ENCODE measurements at places on chromosomes 5 and 9. TPM values are rescaled to one million over a fixed set of nuclear protein-coding genes. Genes with fewer than 3 reads are reported as not detected.

- H3K27me3 ChIP-seq: no peaks in the 10 kb centered on the region
- no peak overlapping the region for H3K4me3 ChIP-seq
- no peaks in the 10 kb centered on the region for H3K36me3 ChIP-seq
- no peaks in the 10 kb centered on the region for H3K4me1 ChIP-seq
Measured at GRCh38 chr5:180466316-180466715, 27.9 kb upstream of the CNOT6 start.

DNA sequence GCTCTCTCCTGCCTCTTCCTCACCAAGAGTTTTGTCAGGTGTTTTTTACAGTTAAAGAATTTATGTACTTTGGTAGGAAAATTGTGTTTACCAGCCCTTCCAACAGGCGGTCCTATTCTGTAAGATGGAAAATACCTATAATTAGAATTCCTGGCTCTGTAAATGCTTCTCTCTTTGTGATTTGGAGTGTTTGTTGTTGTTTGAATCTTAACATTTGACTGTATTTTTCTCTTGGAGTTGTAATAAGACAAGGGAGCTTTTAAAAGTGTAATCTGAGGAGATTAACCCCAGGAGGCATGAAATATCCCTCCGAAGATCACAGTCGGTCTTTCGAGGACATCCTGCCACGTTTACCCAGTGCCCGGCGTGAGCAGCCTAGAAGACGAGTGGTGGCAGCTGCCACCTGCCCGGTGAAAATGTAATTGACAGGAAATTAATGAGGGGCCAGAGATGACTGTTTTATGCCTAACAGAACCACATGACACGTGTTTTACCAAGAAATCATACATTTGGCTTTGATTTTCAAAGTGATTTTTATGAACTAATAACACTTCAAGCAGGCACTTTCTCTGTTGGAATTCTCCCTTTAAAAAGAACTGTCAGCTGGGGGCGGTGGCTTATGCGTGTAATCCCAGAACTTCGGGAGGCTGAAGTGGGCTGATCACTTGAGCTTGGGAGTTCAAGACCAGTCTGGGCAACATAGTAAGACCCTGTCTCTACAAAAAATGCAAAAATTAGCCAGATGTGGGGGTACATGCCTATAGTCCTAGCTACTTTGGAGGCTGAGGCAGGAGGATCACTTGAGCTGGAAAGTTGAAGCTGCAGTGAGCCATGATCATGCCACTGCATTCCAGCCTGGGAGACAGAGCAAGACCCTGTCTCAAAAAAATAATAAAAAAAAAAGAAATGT is 20.0 kb downstream of the ANKRD33B start:
- H3K4me1 ChIP-seq: no peaks in the 10 kb centered on the region
- no peaks in the 10 kb centered on the region for H3K36me3 ChIP-seq
- no peak overlapping the region for H3K27ac ChIP-seq
- no peak overlapping the region for H3K4me3 ChIP-seq
- no peaks in the 10 kb centered on the region for H3K27me3 ChIP-seq
- no peak for DNase-seq

DNA sequence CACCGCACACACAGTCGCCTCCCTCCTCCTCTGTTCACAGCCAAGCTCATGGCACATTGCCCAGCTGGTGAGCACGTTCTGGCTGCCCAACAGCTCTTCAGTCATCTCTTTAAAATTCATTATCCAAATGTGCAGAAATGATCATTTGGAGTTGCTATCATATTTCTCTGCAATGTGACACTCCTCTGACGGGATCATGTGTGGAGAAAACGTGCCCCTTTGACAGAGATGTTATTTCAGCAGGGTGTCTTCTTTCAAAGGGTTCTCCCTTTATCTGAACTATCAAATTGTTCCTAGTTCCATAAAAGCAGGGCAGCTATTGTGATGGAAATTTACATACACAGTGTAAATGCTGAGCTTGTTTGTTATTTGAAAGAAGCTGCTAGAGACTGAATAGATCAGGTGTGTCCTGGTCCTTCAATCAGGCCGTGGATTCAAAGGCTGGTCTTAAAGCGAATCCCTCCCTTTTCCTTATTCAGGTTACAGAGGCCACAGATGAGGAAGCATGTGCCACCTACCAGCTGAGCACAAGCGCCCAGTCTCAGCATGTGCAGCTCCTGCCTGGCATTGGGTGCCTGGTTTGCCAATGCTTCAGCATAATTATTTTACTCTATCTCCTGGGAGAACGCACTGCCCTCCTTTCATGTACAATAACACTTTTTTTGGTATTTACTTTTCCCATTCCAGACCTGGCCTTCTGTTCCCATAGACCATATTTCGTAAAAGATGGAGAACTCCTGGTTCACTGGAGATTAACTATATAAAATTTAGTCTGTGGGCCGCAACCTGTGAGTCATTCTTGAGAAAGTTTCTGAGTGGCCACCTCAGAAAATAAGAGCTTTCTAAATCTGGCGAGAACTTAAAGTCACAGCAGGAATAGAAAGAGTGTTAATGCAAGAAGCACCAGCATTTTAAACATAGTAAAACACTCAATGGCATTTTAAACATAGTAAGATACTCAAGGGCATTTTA is 433.7 kb downstream of the ENC1 start:
- H3K4me3 ChIP-seq: no peak overlapping the region
- H3K27me3 ChIP-seq: no peaks in the 10 kb centered on the region
- no peaks in the 10 kb centered on the region for H3K36me3 ChIP-seq

DNA sequence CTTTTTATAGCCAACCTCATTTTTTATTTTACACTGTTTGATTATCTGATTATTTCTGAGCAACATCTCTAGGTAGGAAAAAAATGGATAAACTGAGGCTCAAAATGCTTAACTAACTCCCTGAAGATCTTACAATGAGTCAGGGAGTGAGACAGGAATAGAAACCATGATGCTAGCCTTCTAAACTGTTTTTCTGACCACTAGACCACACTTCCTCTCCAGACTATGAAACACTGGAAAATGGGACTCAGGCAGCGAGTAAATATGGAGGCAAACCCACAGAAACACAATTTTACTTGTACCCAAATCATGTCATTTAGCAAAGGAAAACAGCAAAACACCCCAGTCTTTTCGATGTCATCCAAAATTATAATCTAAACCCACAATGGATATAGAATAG is 129.9 kb upstream of the ANKH start:
- no peak overlapping the region for H3K4me3 ChIP-seq
- no peaks in the 10 kb centered on the region for H3K36me3 ChIP-seq
- no peaks in the 10 kb centered on the region for H3K27me3 ChIP-seq
- no peak overlapping the region for H3K27ac ChIP-seq

GRCh38 chr5:157744051-157745011 is 819 bp downstream of the LSM11 start:
- no peak for DNase-seq
- peaks cover 13% of the 10 kb centered on the region for H3K4me1 ChIP-seq
- peaks cover 3% of the 10 kb centered on the region for H3K36me3 ChIP-seq
- no peaks in the 10 kb centered on the region for H3K27me3 ChIP-seq
- peak overlapping the region; percentile 58 for H3K4me3 ChIP-seq
- peak overlapping the region; percentile 47 for H3K27ac ChIP-seq

- no peaks in the 10 kb centered on the region for H3K27me3 ChIP-seq
- no peak for DNase-seq
- H3K4me3 ChIP-seq: no peak overlapping the region
- H3K36me3 ChIP-seq: no peaks in the 10 kb centered on the region
- no peaks in the 10 kb centered on the region for H3K4me1 ChIP-seq
Measured at GRCh38 chr5:58439094-58439644, 20.7 kb downstream of the PLK2 start.

DNA sequence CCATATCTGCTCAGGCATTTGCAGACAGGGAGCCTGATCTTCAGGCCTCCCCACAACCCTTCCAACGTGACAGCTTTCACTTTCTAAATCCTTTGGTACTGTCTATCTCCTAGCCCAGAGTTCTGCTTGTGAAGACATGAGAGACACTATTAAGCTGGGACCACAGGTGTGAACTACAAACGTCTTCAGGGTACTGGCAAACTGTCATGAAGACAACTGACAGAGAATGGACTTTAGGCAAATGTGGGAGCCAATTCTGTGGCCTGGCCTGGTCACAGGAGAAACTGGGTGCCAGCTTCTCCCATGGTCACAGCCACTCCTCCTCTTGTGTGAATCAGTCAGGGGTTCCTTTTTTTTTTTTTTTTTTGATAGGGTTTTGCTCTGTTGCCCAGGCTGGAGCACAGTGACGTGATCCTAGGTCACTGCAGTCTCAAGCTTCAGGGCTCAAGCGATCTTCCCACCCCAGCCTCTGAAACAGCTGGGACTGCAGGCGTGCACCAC is 10.4 kb downstream of the TRIM14 start:
- peak overlapping the region; percentile 10 for H3K4me3 ChIP-seq
- no peaks in the 10 kb centered on the region for H3K27me3 ChIP-seq
- DNase-seq: peak; percentile 69
- H3K27ac ChIP-seq: peak overlapping the region; percentile 77
- H3K4me1 ChIP-seq: peaks cover 69% of the 10 kb centered on the region
- no peaks in the 10 kb centered on the region for H3K36me3 ChIP-seq

DNA sequence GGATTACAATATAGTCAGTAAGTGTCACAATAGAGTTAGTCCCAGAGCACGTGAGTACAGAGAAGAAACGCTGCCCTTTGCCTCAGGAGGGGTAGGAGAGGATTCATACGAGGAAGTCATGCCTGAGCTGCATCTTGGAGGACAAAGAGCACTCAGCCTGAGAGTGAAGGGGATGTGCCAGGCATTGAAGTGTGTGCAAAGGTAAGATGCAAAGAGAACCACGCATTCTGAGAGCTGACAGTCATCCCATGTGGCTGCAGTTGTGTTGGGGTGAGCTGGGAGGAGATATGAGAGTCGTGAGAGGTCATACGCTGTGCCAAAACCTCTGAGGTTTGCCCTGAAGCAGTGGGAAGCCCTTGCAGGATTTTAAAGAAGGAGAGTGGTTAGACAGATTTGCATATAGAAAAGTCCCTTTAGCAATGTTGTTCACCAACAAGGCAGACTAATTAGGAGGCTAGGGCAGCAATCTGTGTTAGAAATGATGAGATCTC is 97.5 kb downstream of the PIP5K1B start:
- H3K27ac ChIP-seq: no peak overlapping the region
- H3K27me3 ChIP-seq: no peaks in the 10 kb centered on the region
- no peak for DNase-seq
- H3K4me1 ChIP-seq: no peaks in the 10 kb centered on the region

DNA sequence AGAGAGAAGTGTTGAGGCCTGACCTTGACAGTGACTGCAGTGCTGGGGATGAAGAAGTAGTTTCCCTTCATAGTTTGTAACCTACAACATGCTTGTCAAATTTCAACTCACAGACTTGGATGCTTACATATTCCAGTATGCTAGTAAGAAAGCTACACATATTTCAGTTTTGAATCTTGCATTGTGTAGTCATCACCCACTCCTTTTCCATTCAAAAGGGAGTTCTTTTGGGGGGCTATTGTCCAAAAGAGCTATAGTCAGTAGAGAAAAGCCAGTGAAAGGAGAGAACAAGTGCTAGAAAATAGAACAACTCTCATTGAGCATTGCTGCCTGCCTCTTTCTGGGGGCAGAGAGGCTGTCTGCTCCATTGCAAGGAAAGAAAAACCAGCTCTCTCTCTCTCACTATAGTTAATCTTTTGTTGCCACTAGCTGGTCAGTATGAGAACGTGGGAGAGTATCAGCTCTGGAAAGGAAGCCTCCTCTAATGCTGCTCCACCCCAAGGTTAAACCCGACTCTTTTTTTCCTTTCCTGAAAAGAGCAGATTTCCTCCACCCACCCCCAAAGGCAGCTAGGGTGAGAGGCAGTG is 7.3 kb downstream of the ASTN2 start:
- H3K4me3 ChIP-seq: no peak overlapping the region
- no peak for DNase-seq
- no peak overlapping the region for H3K27ac ChIP-seq
- no peaks in the 10 kb centered on the region for H3K4me1 ChIP-seq
- no peaks in the 10 kb centered on the region for H3K36me3 ChIP-seq

- H3K27me3 ChIP-seq: peaks cover 4% of the 10 kb centered on the region
- no peak overlapping the region for H3K4me3 ChIP-seq
- no peak overlapping the region for H3K27ac ChIP-seq
Measured at GRCh38 chr5:171420431-171421241, 1.2 kb downstream of the FGF18 start.

DNA sequence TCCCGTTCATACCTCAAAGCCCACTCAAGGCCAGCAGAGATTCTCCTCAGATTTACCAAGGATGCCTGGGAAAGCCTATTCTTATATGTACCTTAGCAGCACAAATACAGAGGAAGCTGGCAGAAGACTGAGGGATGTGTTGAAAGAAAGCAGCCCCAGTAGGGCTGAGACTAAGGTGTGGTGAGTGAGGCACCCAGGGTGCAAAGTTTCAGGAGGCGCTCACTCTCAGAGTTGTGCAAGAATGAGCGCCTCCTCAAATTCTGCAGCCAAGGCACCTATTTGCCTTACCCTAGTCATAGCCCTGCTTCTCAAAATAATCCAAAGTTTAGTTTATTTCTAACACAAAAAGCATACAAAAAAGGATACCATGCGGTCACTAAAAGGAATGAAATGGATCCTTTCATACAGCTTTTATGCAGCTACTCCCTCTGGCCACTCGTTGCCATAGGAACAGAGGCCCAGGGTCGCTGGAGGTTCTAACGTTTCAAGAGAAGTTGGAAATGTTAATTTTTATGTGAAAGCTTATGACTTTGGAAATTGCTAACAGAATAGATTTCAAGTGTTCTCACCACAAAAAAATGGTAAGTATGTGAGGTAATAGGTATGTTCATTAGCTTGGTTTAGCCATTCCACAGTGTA is 79.7 kb upstream of the SMIM23 start:
- no peaks in the 10 kb centered on the region for H3K36me3 ChIP-seq
- H3K27me3 ChIP-seq: no peaks in the 10 kb centered on the region
- no peak overlapping the region for H3K27ac ChIP-seq
- no peak for DNase-seq
- H3K4me3 ChIP-seq: no peak overlapping the region
- no peaks in the 10 kb centered on the region for H3K4me1 ChIP-seq

GRCh38 chr9:97046228-97046627 is 7.3 kb upstream of the CTSV start:
- no peak overlapping the region for H3K27ac ChIP-seq
- H3K4me1 ChIP-seq: no peaks in the 10 kb centered on the region
- no peaks in the 10 kb centered on the region for H3K36me3 ChIP-seq
- H3K27me3 ChIP-seq: no peaks in the 10 kb centered on the region
- H3K4me3 ChIP-seq: no peak overlapping the region

- no peak for DNase-seq
- no peaks in the 10 kb centered on the region for H3K27me3 ChIP-seq
- no peaks in the 10 kb centered on the region for H3K4me1 ChIP-seq
- H3K4me3 ChIP-seq: no peak overlapping the region
- H3K36me3 ChIP-seq: no peaks in the 10 kb centered on the region
- no peak overlapping the region for H3K27ac ChIP-seq
Measured at GRCh38 chr5:111937094-111937493, 180.1 kb upstream of the NREP start.

Gene PCDHGB2
- 0.24 TPM for total RNA-seq

Gene ORM1
- not detected for total RNA-seq

Gene C1QTNF3
- 8.8 TPM for total RNA-seq

Gene BARX1
- total RNA-seq: 0.56 TPM

Gene PRR16
- total RNA-seq: not detected

Gene ADGRD2
- not detected for total RNA-seq

Gene PCDHGA2
- 0.15 TPM for total RNA-seq

Measured in naive thymus-derived CD4-positive, alpha-beta T cell (primary cell).